Suprapubic skin (tissue), 4 donors: ENCODE measurements at places on chromosomes 13 and 19. TPM values are rescaled to one million over a fixed set of nuclear protein-coding genes. Genes with fewer than 3 reads are reported as not detected.

GRCh38 chr19:18284712-18285360 is 3.4 kb upstream of the JUND start:
- no peak for DNase-seq

GRCh38 chr19:18618236-18618635 is 5.6 kb downstream of the TMEM59L start:
- DNase-seq: no peak

DNA sequence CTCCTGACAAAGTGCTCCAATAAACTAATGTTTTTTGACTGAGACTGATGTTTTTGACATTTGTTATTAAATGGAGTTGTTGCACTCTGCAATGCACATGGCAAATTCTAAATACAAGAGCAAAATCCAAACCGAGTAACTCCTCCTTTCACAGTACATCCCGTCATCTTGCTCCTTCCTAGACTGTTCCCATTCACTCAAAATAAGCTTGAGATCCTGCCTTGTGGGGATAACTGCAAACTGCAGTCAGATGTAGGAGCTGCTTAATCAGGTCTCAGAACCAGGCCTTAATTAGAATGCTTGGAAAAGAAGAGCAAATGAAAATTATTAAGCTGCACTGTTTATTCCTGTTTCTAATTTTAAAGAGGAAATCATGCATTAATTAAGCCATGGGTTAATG is 134.8 kb upstream of the SPRY2 start:
- DNase-seq: no peak

GRCh38 chr19:4722671-4723594 is 709 bp downstream of the DPP9 start:
- peak; percentile 82 for DNase-seq

- DNase-seq: no peak
Observed at GRCh38 chr13:66933994-66934393, 296.1 kb downstream of the PCDH9 start.

GRCh38 chr13:31851216-31851615 is 111.9 kb downstream of the RXFP2 start:
- no peak for DNase-seq

DNA sequence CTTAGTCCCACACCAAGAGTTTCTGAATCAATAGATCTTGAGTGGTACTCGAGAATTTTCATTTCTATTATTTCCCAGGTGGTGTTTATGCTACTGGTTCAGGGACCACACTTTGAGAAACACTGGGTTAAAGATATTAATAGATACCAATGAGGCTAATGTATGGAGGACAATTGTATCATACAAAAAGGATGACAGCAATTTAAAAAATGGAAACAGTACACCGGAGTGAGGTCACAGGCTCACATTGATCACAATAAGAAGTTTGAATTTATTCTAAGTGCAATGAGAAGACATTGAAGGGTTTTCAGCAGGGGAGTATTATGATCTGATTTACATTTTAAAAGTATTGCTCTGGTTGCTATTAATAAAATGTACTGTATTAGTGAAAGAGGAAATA is 488.3 kb downstream of the PCDH17 start:
- DNase-seq: no peak

- no peak for DNase-seq
Observed at GRCh38 chr13:99062593-99062992, 84.7 kb upstream of the DOCK9 start.

DNA sequence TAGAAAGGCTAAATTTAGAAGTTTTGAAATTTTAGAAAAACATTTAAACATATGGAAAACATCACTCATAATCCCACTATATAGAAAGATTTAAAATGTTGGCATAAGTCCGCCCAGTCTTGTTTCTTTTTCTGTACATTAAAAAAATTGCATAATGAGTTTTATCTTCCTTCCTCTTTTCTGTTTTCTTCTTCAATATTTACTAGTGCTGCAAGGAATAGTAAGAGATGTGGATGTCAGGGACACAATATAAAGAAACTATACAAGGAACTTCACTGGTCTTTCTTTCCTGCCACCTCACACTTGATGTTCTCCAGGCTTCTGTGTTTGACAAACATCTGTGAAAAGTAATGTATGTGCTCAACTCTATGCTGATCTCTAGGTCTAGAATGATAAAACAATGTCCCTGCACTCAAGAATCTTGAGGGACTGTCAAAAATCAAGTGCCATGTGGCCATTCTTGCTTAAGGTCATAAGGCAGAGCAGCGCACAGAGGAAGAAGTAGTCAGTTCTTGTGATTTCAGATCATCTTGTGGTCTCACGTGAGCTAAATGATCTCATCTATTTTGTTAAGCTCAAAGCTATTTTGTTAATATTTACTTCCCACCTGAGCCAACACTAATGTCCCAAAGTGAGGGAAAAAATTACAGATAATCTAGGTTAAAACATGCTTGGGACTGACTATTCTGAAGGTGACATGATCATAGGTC is 186.9 kb upstream of the OBI1 start:
- DNase-seq: no peak

DNA sequence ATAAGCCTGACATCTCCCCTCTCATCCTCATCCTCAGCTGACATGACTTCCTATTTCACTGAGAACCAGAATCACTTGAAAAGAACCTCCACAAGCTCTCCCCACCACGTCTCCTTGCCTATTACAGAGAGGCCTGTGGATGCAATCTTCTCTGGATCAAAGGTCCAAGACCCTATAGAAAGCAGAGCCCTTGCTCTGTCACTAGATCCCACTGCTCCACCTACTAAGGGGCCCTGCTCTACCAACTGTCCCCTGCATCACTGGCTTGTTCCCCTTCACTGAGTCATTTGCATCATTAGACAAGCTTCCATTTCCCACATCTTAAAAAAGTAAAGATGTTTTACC is 40.8 kb downstream of the RCBTB2 start:
- DNase-seq: no peak

DNA sequence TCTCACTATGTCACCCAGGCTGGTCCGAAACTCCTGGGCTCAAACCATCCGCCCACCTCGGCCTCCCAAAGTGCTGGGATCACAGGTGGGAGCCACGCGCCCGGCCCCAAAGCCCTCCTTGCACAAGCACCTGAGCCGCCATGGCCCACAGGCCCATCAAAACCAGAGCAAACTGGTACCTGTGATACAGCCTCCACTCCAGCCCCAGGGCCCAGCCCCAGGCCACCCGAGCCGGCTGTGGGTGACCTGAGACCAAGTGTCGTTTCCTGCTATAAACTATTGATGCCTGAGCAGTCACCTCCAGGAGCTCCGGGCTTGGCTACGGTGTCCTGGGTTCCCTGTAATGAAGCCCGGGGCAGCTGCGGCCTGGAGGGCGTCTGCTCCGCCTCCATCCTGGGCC is 9.7 kb upstream of the PTBP1 start:
- no peak for DNase-seq

DNA sequence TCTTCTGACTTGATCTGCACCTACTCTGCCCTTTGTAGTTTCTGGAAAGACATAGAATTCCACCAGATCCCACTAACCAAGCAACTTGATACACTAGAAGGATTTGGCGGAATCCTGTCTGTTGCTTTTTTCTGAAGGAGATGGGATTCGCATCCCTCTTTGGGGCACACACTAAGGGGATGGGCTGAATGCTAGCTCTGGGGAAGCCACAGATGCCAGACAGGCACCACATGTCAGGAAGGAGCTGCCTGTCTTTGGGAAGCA is 52.1 kb downstream of the SERP2 start:
- DNase-seq: no peak

- peak; percentile 83 for DNase-seq
Observed at GRCh38 chr13:114132419-114133121, at the start of gene RASA3. Gene RASA3, minus strand, starts transcription at chr13:114132623. Its CDS starts 134 bp downstream, at chr13:114132489.

- DNase-seq: no peak
Observed at GRCh38 chr19:1854542-1855039, 6.3 kb upstream of the REXO1 start.

- DNase-seq: no peak
Observed at GRCh38 chr19:51508059-51508733, 6.6 kb upstream of the SIGLEC12 start.

DNA sequence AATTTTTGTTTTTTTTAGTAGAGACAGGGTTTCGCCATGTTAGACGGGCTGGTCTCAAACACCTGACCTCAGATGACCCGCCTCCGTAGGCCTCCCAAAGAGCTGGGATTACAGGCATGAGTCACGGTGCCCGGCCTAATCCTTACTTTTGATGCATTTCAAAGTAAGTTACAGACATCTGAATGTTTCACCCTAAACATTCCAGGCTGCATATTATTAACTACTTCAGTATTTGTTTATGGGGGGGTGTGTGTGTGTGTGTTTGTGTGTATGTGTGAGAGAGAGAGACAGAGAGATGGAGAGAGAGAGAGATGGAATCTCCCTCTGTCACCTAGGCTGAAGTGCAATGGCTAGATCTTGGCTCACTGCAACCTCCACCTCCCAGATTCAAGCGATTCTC is 13.1 kb downstream of the SULT2B1 start:
- no peak for DNase-seq

DNA sequence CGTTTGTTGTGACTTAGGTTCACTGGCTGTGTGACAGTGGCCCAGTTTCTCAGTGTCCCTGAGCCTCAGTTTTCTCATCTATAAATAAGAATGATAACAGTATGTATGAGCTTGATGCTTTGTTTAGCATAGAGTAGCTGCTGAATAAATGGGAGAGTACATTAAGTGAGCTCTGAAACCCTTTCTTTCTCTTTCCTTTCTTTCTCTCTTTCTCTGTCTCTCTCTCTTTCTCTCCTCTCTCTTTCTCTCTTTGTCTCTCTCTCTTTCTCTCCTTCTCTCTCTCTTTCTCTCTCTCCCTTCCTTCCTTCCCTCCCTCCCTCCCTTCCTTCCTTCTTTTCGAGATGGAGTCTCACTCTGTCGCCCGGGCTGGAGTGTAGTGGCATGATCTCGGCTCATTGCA is 2.0 kb downstream of the KXD1 start:
- no peak for DNase-seq

DNA sequence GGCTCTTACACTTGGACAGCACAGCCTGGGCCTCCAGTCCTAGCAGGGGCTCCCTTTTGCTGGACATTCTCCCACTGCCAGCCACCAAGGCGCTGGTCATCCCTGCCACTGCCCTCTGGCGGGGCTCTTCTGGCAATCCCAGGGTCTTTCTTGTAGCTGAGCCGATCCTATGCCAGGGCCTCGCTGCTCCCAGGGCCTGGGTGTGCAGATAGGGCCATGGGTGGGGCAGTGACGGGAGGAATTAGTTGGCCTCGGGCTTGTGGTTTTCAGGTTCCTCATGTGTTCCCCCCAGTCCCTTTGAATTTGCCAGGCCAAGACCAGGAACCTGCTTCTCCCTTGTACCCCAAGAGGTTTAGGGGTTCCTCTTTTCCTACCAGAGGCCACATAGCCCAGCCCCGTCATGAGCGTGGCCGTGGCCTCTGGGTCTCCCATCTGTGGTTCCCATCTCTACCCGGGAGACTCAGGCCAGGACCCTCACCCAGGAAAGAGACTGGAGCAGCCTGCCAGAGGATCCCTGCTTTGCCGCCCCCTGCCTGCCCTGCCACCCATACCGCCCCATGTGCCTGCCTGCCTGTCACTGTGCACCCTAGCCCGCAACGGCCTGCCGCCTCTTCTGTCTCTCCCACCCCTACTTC is 26.2 kb downstream of the TMED1 start:
- DNase-seq: no peak

DNA sequence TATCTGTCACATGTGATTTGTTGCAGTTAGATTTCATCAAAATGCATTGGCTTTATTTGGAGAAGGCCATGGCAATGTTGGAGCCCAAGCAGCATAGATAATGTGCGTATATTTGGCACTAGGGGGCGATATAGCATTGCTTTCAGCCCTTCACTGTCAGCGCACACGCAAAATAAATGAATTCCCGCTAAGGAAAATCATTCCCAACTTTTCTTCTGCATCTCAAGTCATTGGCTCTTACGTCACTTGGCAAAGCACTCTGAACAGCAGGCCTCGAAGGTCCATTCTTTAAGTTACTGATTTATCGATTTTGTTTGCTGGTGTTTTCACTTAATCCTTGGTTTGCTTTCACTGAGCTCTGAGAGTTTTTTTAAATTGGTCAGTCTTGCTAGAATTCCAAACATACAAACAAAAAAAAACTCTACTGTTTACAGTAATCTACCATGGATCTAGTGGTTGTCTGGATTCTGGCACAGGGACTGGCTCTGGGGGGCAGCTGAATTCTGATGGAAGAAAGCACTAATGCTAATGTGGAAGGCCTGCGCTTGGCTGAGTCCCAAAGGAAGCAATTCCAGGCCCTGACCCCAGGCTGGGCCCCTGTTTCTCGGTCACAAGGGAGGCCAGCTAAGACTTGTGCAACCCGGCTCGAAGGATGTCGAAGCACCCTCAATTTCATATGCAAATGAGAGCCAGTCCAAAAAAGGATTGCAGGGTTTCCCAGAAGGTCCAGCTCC is 97.7 kb upstream of the IPO5 start:
- DNase-seq: peak; percentile 76

GRCh38 chr19:8357007-8357521 is 6.9 kb upstream of the ANGPTL4 start:
- DNase-seq: no peak

DNA sequence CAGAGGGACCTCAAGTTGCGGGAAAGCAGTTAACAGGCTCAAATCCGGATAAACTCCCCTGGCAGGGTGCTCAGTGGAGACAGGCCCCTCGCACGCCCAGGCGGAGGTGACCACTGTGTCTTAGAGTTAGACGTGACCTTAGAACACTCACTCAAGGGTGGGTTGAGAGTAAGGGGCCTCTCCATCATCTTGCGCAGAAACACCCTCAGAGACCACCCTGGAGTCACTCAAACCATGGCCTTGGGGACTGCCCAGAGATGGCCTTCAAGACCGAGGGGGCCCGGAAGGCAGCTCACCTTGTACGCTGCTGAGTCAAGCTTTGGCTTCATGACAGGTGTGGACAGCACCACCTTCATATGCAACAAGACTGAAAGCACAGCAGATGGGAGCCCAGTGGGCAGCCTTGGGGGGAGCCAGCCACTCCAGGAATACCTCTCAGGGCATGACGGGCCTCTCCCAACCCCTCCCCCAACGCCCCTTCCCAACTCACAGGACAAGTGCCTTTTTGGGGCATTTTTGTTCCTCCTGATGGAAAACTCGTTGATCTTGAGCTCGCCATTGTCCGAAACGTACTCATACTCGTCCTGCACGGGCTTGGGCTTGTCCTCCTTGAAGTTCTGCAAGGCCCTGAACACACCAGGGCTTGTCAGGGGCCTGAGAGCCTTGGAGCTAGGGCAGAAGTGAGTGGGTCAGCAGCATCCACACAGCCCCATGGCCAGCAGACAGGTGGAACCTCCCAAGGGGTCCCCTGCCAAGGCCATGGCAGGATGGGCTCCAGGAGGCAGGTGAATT is 229.2 kb downstream of the TUBA3C start:
- no peak for DNase-seq

Gene LILRA1
- not detected for total RNA-seq

Gene PSG6
- total RNA-seq: not detected

Gene FFAR3
- total RNA-seq: not detected

Gene GIPR
- 2.0 TPM for total RNA-seq

Gene ZNF708
- 7.7 TPM for total RNA-seq

Gene OSCAR
- 0.49 TPM for total RNA-seq

Gene ZNF177
- total RNA-seq: 0.23 TPM

Gene MARK4
- 37.4 TPM for total RNA-seq

Gene ZNF132
- 1.7 TPM for total RNA-seq

Gene LRP3
- 9.8 TPM for total RNA-seq

Gene AMER2
- total RNA-seq: 0.13 TPM

Gene LENG1
- 3.7 TPM for total RNA-seq

Gene ZNF155
- total RNA-seq: 6.7 TPM

Gene FDX2
- total RNA-seq: 7.9 TPM

Gene FUT1
- total RNA-seq: 2.0 TPM
